ENCODE measurements at places on chromosomes 2 and 18. TPM values are rescaled to one million over a fixed set of nuclear protein-coding genes. Genes with fewer than 3 reads are reported as not detected.

The PDE11A gene
- 1.5 TPM for polyA plus RNA-seq

The ELOA2 gene
- 0.01 TPM for polyA plus RNA-seq

The PMAIP1 gene
- polyA plus RNA-seq, result 10.4 TPM

The MEP1B gene
- polyA plus RNA-seq, result 0.45 TPM

The GAD1 gene
- 0.34 TPM for polyA plus RNA-seq

The RESP18 gene
- 0.46 TPM for polyA plus RNA-seq

Data from large intestine (tissue), 12 donors.